NCI-H1092 (cell line): ENCODE measurements at places on chromosomes 12 and 14.

- DNase-seq, result no peak
These were observed 2.3 kb upstream of the ADSS1 start for GRCh38 chr14:104721505-104722431.

DNA sequence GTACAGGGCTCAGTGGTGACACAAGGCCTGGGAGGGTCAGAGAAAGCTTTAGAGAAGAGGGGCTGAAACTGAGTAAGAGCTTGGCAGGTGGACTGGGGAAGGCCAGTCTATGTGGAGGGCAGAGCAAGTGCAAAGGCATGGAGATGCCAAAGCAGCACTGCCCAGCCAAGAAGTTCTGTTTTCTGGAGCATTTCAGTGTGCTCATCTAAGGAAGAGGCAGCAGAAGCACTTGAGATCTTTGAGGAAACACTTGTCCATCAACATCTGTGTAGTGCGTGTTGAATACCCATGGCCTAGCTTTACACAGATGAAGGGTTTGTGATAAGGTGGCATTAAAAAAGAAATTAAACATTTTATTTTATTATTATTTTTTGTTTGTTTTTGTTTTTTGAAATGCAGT, 52.8 kb downstream of the FOS start:
- no peak for DNase-seq

DNA sequence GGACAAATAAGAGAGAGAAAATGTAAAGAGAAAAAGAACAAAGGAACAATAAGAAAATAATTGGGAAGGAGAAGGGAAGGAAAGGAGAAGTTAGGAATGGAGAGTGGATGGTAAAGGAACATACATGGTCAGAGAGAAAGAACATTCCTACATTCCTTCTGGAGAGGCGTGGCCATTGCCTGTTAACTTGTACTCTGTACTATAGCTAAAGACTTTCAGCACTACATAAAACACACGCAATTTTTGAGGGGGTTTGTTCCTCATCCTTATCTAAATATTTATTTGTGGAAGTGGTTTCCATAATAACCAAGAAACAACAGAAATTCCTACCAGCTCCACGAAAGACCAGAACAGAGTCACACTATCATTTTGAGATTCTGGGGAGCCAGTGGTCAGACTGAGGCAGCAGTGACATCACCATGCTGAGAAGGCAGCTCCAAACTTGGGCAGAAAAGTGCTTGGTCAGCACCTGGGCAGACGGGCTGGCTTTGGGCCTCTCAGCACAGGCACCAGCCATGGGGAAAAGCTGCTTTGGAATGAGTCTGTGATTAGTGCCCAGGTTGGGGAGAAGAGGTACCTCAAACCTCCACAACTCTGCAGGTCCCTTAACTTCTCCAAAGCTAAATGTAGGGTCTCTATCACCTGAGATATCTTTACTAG, 125.9 kb upstream of the NTF3 start:
- no peak for DNase-seq

DNA sequence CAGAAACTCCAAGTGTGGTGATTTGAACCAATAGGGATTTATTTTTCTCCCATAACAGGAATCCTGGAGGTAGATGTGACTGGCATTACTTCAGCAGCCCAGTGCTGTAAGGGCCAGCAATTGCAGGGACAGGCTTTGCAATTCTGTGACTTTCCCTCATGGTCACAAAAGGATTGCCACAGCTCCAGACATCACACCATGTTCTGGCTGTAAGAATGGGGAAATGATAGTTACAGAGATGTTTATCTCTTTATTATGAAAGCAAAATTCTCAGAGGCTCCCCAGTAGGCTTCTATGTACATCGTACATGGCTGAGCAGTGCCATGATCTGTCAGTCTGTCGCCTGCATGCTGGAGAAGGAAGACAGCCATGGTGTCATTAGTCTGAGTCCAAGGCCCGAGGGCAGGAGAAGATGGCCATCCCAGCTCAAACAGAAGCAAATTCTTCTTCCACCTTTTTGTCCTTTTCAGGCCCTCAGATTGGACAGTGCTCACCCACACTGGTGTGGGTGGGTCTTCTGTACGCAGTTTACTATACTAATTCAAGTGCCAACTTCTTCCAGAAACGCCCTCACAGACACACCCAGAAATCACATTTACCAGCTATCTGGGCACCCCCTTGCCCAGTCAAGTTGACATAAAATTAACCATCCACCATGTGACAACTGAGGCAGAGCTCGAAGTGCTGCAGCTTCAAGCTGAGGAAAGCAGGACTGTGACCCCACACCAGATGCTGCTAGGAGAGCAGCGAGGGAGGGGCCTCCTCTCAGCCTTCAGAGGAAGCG, 17.2 kb downstream of the ZBTB42 start:
- no peak for DNase-seq

GRCh38 chr12:55700255-55701018, 7.3 kb downstream of the ITGA7 start:
- no peak for DNase-seq

DNA sequence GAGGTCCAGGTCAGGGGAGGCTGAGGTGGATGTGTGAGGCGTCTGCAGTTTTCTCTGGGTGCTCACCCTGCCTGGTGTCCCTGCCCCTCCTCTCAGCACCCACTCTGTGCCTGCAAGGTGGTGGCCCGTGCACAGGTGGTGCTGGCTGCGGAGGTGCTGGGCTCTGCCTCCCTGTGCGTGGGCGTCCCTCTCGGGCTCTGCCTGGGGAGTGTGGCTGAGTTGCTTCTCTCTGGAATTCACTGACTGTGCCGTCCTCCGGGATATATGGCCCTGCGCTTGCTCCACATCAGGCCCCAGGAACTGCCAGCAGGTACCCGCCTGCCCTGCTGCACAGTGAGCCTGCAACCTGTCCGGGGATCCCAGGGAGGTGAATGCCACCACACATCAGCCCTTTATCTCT, 379.1 kb downstream of the TMEM121 start:
- no peak for DNase-seq

- DNase-seq, result no peak
These were observed 34.7 kb upstream of the FZD10 start for GRCh38 chr12:130127532-130127911.

DNA sequence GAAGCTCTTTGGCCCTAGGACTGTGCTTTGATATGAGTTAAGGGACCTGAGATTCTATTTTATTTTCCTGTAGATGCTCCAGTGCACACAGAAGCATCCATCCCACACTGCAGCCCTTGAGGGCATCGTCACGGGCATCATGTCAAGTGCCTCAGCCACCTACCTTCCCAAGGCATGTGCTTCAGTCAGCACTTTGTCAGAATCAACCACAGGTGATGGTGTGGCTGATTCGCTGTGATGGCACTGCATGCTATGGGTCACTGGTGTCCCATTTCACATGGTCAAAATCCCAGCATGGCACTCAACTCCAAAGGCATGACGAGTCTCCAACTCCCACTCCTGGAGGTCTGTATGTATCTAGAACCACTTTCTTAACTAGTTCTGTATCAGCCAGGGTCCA, 100.8 kb downstream of the AACS start:
- no peak for DNase-seq

- DNase-seq, result no peak
These were observed 26.4 kb downstream of the TMEM132D start for GRCh38 chr12:129877411-129877810.

- DNase-seq, result no peak
These were observed 188.8 kb downstream of the EPS8 start for GRCh38 chr12:15600223-15600935.

- DNase-seq, result no peak
These were observed 14.1 kb downstream of the TNS2 start for GRCh38 chr12:53063708-53064612.

DNA sequence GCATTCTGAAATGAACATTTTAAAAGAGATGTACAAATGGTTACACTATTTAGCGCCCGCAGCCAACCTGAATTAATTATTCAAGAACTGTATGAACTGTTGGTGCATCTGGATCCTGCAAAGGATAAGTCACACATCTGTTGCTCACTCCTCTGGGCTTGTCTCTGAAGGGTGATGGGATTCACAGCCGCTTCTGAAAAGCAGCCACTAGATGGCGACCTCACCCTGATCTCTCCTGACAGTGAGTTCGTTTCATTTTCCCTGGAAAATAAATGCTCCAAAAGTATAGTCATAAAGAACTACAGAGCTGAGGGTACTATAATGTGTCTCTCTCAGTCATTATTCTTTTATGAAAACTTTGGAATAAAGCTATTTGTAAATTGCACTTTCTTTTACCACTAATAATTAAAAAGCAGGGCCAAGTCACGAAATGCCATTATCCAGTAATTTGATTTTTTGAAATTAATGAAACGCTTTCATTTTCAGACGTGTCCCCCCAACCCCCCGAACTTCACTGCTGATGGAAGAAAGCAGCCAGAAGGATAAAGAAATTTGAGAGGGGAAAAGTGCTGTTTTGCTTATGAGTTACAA, 789.6 kb downstream of the NRXN3 start:
- peak; percentile 49 for DNase-seq

GRCh38 chr12:79508622-79509021, 182.1 kb downstream of the PAWR start:
- DNase-seq, result no peak

- DNase-seq, result no peak
These were observed 9.0 kb downstream of the GALNT6 start for GRCh38 chr12:51382173-51382572.

DNA sequence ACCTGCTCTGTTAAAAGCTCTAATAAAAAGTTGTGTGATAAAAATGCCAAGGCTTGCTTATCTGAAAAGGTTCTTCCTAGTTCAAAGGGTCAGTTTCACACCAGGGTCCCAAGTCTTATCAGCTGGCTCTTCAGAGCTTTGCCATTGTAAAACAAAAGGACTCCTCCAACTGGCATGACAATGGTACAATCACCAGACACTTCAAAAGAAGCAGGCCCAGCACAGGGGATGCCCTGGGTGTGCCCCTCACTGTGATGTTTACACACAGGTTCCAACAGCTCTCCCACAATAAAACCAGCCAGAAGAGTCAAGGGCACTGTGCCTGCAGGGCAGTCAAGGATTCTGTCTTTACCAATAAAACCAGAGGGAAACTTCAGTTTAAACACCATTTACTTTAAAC, 78.7 kb downstream of the PRICKLE1 start:
- DNase-seq, result no peak

DNA sequence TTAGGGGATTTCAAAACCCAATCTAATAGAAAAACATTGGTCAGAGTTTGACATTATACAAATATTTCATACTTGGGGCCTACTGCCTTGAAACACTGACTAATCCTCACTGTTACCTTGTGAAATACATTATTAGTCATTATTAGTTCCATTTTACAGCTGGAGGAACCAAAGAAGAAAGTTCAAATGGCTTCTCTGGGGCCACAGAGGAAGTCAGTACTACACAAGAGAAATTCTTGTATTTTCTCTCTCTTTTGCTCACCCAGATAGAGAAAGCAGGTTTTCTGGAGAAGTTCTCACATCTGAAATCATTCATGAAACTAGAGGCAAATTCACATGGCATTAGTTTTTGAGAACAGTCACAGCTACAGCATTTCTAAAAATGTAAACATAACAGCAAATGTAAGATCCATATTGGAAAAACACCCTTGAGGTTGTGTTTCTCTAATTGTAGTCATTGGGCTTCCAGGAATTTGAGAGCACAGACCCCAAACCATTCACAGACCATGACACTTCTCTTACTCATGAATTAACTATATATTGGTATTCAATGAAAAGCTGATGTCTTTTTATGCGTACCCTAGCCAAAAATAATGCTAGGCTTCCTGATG, 83.0 kb downstream of the LLPH start:
- DNase-seq, result no peak

- DNase-seq, result no peak
These were observed 43.3 kb upstream of the PLEKHG6 start for GRCh38 chr12:6266971-6267721.
